ENCODE measurements at places on chromosomes 6 and 20.

GRCh38 chr20:11676630-11677287 lies 240.9 kb upstream of the BTBD3 start:
- peak; percentile 69 for DNase-seq

- no peak for DNase-seq
Measured at GRCh38 chr6:151209071-151209831, 30.5 kb upstream of the AKAP12 start.

- no peak for DNase-seq
Measured at GRCh38 chr6:121305957-121306607, 28.2 kb downstream of the TBC1D32 start.

GRCh38 chr20:21523895-21524294 lies 10.0 kb upstream of the NKX2-2 start:
- no peak for DNase-seq

GRCh38 chr20:6024768-6025167 lies 29.1 kb downstream of the LRRN4 start:
- no peak for DNase-seq

DNA sequence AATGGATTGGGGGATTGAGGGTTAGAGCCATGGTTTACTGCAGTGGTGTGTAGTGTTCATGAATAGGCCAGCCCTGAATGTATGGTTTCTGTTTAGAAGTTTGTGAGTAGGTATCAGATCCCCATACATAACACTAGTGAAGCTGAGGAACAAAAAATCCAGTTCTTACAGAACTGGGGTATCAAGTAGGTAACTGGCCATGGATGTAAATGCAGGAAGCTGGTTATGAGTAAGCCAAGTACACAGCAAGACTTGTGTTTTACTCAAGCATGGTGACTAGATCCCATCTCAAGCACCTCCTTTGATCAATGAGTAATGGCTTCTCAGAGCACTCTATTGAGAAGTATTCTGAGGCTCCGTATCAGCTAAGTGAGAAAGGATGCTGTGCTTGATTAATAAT lies 613.7 kb upstream of the FLRT3 start:
- no peak for DNase-seq

- no peak for DNase-seq
Measured at GRCh38 chr20:56417911-56418310, 5.9 kb downstream of the CASS4 start.

DNA sequence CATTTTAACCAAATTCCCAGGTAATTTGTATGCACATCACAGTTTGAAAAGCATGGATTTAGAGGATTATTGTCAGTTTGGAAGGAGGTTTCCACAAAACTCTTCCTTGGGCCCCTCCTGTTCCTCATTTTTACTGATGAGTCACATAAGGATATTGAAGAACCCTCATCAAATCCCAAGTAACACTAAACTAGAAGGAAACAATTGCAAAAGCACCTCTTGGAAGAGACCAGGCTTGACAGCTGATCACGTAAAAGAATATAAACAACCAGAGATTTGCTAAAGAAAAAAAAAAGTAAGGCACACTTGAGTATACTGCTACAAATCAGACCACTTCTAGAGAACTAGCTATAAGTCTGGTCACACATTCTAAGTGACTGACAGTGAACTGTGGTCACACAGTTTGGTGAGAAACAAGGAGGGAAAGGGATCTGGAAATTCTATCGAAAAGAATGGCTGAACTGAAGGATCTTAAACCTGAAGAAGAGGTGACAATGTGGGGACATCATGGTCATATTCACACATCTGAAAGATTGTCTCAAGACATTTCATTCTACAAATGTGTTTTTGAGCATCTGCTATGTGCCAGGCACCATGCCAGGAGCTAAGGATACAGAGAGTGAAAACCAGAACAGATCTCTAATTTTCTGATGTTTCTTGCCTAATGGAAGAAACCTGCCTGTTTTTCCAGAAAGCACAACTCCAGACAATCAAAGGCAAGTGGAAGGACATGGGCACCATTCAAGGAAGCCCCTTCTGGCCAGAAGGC lies 24.1 kb downstream of the ZHX3 start:
- DNase-seq, result no peak

DNA sequence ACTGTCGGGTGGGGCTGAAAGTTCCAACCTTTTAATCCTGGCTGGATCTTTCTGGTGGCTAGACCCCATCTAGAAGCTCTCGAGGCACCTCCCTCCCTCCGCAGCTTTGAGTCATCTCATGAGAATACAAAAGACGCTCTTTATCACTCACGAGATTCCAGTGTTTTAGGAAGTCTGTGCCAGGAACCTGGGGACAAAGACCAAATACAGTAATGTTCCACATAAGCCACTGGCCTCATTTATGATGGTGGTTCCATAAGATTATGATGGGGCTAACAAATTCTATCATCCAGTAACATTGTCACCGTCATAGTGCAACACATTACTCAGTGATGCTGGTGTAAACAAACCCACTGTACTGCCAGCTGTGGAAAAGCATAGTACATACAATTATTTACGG lies 48.7 kb downstream of the NCOA7 start:
- no peak for DNase-seq

DNA sequence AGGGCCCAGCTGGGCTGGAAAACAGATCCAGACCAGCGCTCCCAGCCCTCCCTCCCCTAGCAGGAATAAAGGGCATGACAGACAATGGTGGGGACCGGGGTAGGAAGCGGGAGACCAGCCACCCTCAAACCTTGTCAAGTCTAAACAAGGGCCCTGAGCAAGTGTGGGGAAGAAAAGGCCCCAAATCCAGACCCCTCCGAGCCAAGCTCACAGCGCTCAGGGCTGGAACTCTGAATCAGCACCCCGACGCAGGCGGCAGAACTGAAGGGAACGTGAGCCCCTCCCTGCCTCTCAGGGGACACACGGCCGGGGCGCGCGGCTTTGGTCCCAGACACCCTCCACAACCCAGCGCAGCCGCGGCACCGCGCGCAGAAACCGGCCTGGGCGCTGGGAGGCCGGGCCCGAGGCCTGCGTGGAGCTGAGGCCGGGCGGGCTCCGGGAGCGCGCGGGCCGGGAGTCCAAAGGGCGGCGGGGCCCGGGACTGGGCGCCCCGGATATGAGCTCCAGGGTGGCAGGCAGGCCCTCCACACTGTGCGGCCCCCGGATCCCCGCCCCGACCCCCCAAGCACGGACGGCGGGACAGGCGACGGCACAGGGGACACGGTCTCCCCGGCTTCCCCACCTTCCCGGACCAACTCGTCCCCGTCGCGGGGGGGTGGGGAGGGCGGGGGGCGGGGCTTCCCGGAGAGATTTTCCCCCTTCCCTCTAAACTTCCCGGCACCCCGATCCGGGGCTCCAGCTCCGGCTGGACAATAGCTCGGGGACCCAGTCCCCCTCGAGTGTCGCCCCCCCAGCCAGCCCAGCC lies 641 bp downstream of the TEAD3 start:
- no peak for DNase-seq

GRCh38 chr20:53030061-53030460 lies 57.9 kb downstream of the TSHZ2 start:
- DNase-seq, result no peak

GRCh38 chr6:118295336-118295735 lies 252.8 kb upstream of the PLN start:
- DNase-seq, result no peak

DNA sequence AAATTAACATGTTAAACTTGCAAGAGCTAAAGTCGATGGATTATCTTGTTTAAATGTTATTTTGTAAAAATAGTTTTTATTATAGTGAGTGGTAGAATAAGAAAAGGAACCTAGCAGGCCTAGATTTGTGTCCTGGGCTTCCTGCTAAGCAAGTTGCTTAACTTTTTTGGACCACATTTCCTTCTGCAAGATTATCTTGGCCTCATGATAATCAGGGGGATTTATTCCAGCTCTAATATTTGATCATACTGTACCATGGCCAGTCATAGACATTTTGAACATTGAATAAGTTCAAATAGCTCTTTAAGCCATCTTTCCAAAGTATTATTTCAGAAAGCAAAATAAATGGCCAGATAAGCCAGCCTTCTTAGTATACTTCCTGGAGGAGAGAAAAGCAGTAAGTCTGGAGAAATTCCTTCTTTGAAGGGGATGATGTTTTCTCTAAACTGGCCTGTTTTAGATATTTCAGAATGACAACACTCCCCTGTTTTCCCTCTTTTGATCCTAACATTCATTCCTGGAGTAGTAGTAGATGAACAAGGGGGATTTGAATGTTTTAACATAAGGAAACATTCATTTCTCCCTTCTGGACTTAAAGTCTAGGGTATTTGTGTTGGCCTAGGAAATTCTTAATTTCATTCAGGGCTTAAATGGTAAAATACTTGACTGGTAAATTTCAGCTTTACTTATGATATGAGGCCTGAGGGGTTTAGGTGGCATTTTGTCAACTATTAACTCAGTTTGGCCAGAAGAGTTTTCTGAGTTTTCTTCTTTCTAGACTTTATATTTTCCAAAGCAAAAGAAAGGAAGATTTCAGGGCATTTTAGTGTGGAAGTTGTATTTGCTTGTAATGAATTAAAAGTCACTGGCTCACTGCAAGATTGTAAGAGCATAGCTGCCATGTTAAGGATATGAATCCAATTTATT lies 108.8 kb upstream of the SCGN start:
- DNase-seq, result no peak

DNA sequence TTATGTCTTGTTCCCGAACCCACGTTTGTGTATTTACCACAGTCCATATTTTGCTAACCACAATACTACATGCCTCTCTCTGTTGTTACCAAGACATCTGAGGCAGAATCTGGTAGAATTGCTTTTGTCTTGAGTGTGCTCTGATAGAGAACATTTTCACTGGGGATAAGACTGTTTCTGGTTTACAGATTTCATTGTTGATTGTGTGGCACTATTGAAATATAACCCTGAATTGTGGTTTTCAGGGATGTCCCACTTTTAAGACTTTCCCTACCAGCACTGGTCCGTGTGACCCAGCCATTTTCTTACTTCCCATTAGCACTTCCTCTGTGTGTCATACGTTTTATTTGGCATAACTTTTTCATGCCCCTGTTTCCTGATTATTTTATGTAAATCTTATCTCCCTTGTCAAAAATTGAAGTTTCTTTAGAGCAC lies 12.2 kb downstream of the NCOA7 start:
- no peak for DNase-seq

DNA sequence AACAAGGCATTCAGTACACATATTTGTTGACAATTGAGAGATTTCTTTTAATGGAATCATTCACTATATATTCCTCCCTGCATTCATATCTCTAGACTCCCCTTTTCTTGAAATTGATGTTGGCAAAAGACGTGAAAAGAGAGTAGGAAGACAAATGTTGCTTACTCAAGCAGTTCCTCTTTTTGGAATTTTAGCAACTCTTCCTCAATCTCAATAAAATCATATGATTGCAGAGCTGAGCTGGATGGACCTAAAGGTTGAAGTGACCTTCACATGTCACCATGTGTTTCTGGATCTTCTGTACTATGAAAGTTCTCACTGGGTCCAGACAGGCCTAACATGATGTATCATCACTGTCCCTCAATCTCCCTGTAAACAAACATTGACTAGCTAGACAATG lies 18.6 kb downstream of the ADGRF1 start:
- no peak for DNase-seq

DNA sequence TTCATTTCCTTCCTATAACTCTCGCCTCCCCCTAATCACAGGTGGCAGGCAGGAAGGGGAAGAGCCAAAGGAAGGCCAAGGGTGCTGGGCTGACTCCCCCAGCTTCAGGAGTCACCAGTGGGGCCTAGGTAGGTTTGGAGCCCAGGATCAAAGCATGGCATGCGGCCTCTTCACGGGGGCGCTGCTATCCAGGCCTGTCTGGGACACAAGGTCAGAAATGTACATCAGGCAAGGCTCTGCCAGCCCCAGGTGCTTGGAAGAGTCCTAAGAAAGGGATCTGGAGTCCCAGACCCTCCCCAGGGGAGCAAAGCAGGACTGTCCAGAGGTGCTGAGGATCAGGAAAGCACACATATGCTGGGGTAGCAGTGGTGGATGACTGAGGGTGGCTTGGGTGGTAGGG lies 10.4 kb downstream of the PI16 start:
- DNase-seq, result no peak

DNA sequence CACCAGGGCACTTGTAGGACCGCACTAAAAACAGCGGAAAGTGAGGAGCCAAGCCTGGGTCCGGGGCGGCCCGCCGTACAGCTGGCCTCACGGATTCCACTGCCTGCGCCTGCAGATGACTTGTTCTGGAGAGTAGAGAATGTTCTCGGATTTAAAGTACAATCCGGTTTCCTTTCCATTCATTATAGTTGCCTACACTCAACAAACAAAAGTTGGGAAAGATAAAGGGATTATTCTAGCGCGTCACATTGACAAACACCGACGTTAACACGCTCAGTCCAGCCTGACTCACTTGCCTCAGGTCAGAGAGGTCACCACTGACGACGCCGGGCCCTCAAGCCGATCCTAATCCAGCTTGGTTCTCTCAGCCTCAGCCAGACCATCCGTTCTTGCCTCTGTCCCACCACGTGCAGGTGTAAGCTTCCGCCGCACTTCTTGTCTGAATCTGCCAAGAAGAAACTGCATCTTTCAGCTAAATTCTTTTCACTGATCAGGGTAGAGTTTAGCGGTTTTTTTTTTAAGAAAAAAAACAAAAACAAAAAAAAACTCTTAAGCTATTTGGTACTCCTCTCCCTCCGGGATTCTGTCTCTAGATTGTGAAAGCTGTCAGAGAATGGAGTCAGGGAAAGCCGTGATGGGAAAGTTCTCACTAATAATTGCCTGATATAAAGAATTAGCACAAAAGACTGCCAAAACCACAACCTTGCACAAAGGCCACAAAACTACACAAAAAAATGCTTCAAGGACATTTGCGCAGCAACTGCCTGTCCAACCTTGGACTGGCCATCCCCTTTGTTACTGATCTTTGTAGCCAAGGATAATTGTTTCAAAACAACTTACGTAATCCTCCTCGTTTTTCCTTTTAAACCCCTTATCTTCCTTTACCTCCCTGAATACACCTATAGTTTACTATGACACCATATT lies 1.1 kb upstream of the PHF10 start:
- DNase-seq, result peak; percentile 53

- no peak for DNase-seq
Measured at GRCh38 chr20:38991814-38992704, 29.9 kb downstream of the DHX35 start.

Data from right hindlimb (tissue), 1 donor.